Activated T-helper 17 cell treated with anti-CD3 and anti-CD28 coated beads, Interleukin-2, amount 50 U/mL, for 72 hours (primary cell): ENCODE measurements at places on chromosomes 12 and 14. TPM values are rescaled to one million over a fixed set of nuclear protein-coding genes. Genes with fewer than 3 reads are reported as not detected.

GYS2 gene
- total RNA-seq, result not detected

TBX3 gene
- not detected for total RNA-seq

CLEC2A gene
- not detected for total RNA-seq

ALKBH1 gene
- total RNA-seq, result 13.2 TPM

NDRG2 gene
- total RNA-seq, result 5.4 TPM

DNA sequence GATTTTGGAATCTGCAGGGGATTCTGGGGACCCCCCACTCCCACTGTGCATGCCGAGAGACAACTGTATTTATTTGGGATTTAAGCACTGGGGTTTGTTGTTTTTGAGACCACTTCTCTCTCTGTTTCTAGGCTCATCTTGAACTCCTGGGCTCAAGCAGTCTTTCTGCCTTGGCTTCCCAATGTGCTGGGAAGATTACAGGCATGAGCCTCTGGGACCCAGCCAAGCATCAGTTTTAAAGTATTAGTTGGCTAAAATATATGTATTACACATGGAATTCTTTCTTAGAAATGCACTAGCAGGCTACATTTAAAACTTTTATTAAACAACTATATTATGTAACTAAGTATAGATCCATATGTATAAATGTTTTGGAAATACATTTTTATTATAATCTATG is 78.3 kb downstream of the AEBP2 start:
- no peak for ATAC-seq

GRCh38 chr12:26680727-26681455 is 152.1 kb downstream of the ITPR2 start:
- ATAC-seq, result no peak

DNA sequence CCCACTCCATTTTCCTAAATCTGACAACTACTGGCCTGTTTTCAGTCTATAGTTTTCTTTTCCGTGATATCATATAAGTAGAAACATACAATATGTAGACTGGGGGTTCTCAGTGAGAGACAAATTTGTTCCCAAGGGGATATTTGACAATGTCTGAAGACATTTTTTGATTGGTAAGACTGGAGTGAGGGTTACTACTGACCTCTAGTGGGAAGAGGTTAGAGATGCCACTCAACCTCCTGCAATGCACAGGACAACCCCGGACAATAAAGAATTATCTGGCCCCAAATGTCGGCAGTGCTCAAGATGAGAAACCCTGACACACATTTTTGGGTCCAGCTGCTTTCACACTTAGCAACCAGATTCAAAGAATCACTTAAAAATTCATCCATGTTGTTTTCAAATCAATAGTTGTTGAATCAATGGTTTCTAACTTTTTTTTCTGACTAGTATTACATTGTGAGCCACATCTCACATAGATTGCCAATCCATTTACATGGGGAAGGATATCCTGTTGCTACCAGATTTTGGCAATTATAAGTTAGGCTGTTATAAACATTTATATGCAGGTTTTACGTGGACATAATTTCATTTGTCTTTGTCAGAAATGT is 307.1 kb downstream of the RPL10L start:
- no peak for ATAC-seq

- ATAC-seq, result no peak
Measured at GRCh38 chr12:128840862-128841468, 12.3 kb upstream of the GLT1D1 start.

GRCh38 chr14:92637228-92637627 is 111.2 kb downstream of the LGMN start:
- no peak for ATAC-seq

DNA sequence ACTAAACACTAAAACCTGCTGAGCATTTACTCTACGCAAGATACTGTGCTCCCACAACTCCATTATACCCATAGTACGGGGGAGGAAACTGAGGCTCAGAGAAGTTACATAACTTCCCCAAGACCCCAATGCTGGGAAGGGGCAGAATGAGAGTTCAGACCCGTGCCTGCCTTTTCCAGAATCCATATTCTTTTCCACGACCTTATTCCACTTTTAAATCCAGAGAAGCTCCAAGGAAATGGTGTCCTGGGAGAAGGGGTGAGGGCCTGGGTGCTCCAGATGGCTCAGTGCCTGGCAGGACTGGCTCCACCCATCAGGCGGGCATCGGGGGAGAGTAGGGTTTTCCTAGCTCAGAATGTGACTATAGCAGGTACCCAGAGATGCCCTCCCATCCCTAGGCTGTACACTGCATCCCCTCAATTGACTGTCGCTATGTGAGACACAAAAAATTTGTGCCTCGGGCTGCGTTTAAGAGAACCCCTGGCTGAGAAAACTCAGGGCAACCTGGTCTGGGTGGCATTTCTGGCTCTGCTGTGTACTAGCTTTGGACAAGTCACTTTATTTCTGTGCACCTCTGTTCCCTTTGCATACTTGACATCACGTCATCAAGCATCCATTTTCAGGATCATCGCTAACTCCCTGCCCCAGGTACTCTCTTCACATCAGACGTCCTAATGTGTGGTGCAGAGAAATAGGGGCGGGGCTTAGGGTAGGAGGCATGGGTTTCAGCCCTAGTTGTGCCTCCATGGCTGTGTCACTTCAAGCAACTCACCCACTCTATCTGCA is 11.6 kb upstream of the IQSEC3 start:
- ATAC-seq, result no peak

DNA sequence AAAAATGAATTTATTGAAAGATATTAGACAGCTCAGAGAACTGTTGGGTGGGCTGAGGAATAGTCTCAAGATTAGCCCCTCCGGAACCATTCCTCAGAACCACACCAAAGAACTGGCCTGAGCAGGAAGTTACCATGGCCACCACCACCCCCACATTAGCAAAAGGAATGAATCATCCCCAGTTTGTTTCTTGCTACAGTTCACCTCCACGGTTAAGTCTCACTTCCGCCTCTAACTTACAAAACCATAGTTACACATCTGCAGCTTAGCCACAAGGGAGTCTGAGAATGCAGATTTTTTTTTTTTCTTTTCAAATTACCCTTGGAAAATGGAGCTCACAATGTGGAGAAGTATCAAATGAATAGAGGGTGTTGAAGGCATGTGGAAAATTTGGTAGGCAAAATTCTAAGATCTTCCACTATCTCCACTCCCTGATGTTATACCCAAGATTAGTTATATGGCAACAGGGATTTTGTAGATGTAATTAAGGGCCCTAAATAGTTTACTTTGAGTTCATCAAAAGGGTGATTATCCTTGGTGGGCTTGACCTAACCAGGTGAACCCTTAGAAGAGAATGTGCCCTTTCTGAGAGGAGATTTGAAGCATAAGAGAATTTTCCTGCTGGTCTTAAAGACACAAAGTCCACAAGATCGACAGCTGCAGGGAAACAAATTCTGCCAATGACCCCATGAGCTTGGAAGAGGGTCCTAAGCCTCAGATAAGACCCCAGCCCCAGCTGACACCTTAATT is 129.8 kb upstream of the KRR1 start:
- peak; percentile 94 for ATAC-seq

DNA sequence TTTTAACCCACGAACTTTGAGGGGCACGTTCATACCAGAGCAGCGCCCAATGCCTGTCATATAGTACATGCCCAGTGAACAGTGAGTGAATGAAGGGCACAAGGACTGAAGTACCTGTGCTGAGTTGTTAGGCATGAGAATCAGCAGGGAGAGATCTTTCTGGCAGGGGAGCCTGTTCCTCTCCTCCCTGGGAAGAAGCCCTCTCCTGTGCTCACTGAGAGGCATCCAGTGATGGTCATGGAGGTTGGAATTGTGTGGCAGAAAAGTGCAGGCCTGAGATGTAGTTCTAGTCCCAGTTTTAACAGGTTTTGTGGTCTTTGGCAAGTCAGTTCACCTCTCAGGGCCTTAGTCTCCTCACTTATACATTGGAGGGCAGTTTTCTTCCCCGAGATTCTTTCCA is 20.6 kb downstream of the TEAD4 start:
- ATAC-seq, result no peak

- peak; percentile 90 for ATAC-seq
Measured at GRCh38 chr12:50979369-50980052, 27.2 kb downstream of the HIGD1C start.

DNA sequence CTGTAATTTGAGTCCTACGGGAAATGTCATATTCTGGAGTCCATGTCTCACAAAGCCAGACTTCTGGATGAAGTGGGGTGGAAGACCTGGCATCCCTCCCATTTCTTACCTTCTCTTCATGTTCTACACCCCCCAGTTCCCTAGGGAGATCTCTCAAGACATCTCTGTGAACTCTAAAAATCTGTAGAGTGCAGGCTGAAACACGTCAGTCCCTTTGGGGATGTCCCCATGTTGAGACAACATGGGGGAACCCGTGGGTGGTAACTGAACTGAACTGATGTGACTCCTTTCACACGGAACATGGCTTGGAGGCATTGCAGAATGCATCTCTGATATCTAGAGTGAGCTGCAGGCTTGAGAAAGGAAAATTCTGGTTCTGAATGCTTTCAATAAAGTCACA is 15.2 kb downstream of the SERPINA12 start:
- ATAC-seq, result peak; percentile 84

DNA sequence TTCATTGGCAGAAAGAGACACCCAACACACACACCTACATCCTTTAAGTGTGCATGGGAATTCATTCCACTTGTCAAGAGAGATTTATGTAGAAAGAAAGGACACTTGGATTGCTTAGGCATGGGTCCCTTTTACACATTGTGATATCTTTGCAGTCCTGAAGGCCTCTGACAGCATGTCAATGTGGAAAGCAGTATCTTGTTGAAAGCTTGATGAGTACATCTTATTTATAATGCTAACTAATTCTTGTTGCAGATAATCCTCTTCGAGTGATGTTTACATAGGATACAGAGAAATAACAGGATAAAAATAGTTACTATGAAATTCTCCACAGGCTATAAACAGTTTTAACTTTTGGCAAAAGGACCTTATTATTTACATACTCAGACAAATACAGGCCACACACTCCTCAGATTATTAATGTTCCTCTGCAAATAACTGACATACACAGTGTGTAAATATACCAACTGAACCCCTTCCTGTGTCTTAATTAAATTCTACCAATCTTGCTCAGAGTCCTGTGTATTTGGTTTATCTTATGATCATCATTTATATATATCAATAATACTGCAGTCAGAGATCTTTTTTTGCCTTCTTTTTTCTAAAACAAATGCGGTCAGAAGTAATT is 111.8 kb upstream of the DIO2 start:
- no peak for ATAC-seq

GRCh38 chr12:49847161-49847560 is 4.3 kb upstream of the BCDIN3D start:
- ATAC-seq, result no peak

DNA sequence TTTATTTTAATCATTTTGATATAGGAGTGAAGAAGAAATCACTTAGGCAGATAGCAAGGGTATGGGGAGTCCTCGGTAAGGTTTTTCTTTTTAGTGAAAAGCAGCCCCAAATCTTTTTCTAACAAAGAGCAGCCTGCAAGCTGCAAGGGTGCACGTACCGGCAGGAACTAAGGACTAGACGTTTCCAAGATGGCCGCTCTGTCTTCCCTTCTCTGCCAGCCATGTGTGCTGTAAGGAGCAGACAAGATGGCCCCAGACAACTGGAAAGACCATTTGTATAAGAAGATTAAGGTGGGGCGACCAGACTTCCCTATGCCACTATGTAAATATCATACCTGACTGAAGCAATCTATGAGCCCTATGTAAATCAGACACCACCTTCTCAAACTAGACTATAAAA is 79.6 kb downstream of the TXNDC16 start:
- ATAC-seq, result no peak

- no peak for ATAC-seq
Measured at GRCh38 chr14:54727929-54728328, 161.0 kb downstream of the SAMD4A start.

DNA sequence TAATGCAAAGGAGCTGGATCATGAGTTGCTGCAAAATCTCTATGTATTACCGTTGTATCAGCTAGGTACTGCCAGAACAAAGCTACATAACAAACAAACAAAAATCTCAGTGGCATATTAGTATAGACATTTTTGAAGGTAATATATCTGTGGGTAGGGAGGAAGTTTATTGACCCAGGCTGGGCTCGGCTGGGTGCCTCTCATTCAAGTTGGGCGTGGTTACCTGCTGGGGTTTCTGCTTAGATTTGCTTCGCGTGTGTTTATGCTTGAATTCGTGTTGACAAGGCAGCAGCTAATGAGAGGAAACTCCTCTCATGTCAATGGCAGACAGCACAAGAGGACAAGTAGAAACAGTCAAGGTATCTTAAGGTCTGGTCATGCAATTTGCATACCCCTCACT is 520.7 kb downstream of the SOX5 start:
- no peak for ATAC-seq

- no peak for ATAC-seq
Measured at GRCh38 chr14:96082420-96083300, 43.5 kb downstream of the C14orf132 start.

DNA sequence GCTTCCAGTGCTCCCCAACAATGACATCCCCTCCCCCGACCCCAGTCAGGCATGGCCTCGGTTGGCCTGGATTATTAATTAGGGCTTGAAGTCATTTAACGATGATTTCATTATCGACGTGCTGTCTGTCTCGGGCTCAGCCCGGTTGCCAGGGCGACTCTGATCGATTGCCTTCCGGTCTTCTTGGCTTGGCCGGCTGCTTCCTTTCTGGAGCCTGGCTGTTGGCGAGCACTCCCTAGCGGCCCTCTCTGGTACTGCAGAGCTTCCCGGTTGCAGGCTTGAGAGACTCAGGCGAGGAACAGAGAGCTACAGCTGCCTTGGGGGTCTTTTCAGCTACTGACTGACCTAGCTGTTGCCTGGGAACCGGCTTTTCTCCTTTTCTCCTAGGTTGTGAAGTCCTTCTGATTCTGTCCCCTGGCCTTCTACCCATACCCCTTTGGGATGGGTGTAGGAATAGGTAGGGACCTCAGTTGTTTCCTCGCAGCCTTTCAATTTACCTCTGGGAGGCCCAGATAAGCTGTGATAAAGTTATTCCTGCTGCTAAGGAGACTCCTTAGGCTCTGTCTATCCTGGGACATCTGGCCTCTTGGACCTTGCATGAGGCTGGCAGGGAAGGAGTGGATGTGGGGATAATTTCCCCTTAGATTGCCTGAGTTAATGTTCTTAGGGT is 5.5 kb upstream of the CISTR start:
- ATAC-seq, result peak; percentile 86

DNA sequence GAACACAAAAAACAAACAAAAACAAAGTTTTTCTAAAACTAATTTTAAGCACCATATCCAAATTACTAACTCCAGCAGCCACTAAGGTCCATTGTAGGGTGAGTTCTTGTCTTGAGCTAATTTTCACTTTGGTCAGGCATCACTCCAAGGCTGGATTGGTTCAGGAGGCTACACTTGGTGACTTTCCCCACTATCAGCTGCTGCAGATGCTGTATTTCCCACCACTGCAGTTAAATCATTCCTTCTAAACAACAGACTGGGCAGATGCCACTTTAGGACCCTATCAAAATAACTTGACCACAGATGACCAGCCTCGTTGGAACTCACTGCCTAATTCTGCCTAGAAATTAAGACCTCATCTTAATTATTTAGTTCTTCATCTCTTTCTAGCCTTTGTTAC is 140.5 kb downstream of the SLC16A7 start:
- no peak for ATAC-seq
